ENCODE measurements at places on chromosomes 12 and 14.

DNA sequence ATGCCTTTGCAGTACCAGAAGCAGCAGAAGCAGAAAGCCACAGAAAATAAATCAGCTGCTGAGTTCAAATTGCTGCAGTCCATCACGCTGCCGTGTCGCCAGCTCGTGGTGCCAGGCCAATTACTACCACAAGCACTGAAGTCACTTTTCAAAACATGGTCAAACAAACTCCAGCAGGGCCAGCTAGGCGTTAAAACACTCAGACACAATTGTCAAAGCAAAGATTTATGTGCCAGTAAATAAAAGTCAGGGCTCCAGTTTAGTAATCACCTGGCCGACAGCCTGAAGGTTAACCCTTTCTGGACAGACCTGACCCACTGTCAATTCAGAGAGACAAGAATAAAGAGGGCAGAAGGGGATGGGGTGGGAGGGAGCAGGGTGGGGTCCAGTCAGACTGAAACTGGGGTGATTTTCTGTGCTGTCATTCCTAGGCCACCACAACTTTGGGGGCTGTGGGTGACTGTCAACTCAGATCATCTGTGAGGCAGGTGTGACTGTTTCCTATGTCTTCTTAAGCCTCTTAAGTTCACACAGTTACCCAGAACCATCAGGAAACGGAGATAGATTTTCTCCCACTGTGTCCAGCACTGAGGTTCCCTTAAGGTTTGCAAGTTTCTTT, 109.8 kb upstream of the FUT8 start:
- DNase-seq, result no peak

GRCh38 chr12:9034095-9034494, 44.7 kb downstream of the KLRG1 start:
- no peak for DNase-seq

GRCh38 chr14:84442521-84442920, 1087.4 kb upstream of the FLRT2 start:
- no peak for DNase-seq

GRCh38 chr12:8606890-8607289, 5.8 kb downstream of the AICDA start:
- DNase-seq, result no peak

DNA sequence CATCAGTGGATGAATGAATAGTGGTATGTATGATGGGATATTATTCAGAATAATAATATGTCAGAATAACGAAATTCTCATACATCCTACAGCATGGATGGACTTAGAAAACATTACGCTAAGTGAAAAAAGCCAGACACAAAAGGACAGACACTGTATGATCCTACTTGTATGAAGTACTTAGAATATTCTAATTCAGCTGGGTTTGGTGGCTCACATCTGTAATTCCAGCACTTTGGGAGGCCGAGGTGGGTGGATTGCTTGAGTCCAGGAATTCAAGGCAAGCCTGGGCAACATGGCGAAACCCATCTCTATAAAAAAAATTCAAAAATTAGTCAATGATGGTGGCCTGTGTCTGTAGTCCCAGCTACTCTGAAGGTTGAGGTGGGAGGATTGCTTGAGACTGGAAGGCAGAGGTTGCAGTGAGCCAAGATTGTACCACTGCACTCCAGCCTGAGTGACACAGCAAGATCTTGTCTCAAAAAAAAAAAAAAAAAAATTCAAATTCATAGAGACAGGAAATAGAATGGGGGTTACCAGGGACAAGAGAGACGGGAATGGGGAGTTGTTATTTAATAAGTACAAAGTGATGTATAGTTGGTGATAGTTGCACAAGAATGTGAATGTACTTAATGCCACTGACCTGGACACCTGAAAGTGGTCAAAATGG, 132.3 kb downstream of the CHST11 start:
- DNase-seq, result no peak

- no peak for DNase-seq
Measured at GRCh38 chr12:87119713-87120112, 863.5 kb upstream of the MGAT4C start.

DNA sequence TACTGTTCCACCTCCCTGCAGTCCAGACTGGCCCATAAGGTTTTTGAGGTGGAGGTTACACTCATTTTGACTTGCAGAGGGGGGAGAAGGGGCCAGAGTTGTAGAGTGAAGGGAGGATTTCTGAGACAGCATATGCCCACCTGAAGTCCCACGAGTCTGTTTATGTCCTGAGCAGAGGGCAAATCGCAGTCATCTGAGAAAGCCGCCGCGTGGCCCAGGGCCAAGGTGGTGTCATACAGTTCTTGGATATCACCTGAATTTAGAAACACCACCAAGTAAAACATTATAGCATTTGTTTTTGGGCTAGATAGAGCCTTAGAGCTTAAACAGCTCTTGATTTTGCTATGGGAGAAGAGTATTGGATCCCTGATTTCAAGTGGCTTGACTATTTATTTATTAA, 30.9 kb downstream of the TDG start:
- no peak for DNase-seq

DNA sequence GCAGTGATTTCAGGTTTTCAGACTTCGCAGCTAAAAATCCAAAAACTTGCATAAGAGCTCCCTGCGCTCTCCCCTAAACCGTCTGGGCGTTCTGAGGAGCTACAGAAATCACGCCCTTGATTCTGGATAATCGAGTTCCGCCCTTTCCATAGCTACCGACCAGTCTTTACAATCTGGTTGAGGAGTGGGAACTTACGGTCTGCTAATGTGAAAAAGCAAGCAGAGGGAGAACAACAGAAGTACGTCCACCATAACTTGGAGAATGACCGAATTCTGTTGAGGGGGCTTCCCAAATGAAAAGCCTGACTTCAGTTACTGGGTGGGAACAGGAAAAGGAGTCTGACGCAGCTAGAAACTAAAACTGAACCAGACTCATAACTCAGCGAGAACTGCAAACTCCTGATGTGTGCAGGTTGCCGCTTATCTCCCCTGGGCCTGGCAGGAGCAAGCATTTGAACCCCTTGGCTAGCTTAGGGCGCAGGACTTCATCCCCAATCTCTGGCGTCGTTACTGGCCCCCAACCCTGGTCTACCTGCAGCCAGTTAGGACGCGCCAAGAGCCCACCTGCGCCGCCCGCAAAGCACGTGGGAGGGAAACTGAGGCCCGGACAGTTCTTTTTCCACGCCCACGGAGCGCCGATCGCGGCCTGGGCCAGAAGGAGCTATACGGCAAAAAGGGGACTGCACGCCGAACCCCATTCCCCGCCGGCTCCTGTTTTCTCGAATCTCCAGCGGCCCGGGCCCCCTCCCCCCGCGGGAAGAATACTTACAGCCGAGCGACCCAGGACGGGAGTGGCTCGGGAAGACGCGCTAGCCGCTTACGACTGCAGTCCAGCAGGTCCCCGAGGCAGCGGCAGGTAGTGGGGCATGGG, 838 bp downstream of the LRIG3 start:
- DNase-seq, result no peak

DNA sequence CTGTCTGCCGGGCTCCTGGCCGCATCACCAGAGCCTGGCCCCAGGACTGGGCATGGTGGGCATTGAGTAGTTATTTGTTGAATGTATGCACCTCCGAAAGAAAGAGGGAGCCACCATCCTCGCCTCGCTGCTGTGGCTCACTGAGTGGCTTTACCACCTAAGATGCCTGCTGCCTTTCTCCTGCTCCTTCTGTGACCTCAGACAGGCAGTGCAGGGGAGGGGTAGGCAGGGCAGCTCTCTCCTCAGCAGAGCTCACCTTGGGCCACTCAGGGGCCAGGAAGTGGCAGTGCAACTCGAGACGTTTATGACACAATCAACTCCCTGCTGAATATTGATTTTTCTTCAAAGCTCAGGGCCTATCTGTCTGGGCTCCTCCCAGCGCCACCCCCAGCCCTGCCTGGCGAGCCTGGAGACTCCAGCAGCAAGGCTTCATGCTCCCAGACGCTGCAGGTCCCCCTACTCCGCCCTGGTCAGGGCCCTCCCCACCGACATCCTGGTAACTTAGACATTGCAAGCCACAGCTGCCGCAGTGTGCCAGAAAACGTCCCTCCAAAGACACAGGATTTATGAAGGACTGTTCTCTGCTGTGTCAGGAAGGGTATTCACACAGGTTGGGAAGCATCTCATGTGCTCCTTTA, 84.3 kb upstream of the DIO3 start:
- no peak for DNase-seq

DNA sequence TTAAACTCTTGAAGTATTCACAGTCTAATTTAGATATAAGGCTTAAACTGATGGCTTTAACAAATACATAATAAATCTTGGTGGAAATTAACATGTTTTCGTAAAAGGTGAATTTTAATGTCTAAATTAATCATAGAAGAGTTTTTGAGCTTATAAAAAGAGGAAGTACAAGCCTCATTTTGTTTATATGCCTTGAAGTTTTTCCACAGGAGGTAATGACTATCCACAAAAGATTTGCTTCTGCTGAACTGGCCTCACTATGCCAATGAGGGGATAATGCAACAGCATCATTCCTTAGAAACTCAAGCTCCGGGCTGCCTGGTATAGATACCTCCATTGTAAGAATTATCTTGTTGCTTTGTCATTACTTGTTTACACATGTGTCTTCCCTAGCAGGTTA, 175.6 kb downstream of the DUSP6 start:
- no peak for DNase-seq

GRCh38 chr12:75446857-75447256, 33.7 kb upstream of the GLIPR1 start:
- no peak for DNase-seq
